ENCODE measurements at places on chromosomes 13 and 19.

GRCh38 chr13:62997038-62997599 lies 1581.5 kb upstream of the PCDH20 start:
- no peak for DNase-seq

- no peak for DNase-seq
Measured at GRCh38 chr13:108984251-108984920, 355.0 kb downstream of the MYO16 start.

DNA sequence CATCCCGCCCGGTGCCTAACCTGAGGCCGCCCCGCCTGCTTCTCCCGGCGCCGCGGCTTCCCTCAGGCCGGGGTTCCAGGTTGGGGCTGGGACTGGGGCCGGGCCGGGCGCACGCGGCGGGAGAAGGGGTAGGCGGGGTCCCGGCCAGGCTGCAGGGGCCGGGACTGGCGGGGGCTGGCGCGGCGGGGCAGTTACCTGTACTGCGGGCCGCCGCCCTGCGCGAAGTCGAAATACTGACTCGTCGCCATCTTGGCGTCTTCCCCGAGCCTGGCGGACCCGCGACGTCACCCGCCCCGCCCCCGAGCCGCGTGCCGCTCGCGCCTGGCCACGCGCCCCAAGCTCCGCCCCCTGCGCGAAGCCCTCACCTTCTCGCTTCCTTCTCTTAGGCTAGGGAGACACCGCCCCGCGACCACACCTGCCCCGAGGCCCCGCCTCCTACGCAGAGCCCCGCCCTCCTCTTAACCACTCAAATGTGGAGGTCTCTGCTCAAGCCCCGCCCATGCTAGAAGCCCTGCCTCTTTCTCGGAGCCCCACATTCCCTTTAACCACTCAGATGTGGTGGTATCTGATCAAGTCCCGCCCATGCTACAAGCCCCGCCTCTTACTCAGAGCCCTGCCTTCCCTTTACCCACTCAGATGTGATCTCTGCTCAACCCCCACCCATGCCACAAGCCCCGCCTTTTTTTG lies at the start of gene ZFR2:
ZFR2 (minus strand) TSS at position 269 of the 687 bp plus-strand sequence; CDS start at position 248, 21 bp downstream.
- DNase-seq, result no peak

DNA sequence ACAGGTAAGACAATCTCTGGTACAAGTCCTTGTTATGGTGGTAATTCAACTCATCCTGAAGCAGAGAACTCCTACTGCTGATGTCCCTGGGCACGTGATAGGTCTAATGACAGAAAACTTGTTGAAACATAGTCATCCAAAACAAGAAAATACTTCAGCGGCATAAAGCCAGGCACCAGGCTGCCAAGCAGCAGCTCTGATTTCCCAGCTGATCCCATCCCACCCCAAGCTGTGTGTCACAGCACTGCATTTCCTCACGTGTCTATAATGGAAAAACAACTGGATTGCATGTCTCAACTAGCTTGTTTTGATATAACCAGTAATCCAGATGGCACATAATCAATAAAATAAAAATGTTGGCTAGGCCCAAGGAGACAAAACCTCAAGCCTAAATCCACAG lies 64.8 kb downstream of the MIPEP start:
- no peak for DNase-seq

DNA sequence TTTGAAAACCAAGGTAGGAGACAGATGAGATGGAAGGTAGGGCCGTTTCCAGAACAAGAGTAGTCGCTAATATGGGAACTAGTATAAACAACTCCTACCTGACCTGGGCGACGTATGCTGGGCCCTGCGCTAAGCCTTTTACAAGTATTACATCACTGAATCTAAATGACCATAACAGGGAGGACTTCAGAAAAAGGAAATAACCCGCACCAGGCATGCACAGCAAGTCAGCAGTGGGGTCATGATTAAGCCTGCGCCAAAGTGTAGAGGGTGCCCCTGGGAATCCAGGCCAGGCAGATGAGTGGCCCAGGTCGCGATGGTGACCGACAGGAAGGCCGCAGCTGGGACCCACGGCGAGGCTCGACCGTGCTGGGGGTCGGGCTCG lies 613 bp downstream of the ATP13A1 start:
- no peak for DNase-seq

- no peak for DNase-seq
Measured at GRCh38 chr13:48852911-48853727, 122.6 kb upstream of the FNDC3A start.

DNA sequence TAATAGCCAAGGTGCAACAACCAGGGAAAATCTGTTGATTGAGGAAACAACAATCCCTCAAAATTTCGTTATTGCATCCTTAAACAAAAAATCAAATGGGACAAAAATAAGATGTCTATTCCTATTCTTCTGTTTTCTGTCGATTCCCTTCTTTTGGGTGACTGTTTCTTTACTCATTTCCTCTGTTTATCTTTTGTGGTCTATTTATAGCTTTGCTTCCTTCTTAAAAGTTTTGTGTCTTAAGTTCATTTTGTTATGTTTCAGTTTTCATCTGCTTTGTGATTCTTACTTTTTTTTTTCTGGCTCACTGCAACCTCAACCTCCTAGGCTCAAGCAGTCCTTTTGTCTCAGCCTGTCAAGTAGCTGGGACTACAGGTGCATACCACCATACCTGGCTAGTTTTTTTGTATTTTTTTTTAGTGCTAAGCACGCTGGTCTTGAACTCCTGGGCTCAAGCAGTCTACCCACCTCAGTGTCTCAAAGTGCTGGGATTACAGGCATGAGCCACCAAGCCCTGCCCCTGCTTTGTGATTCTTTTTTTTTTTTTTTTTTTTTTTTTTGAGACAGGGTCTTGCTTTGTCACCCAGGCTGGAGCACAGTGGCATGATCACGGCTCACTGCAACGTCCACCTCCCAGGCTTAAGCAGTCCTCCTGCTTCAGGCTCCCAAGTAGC lies 10.4 kb downstream of the ZNF146 start:
- DNase-seq, result no peak

DNA sequence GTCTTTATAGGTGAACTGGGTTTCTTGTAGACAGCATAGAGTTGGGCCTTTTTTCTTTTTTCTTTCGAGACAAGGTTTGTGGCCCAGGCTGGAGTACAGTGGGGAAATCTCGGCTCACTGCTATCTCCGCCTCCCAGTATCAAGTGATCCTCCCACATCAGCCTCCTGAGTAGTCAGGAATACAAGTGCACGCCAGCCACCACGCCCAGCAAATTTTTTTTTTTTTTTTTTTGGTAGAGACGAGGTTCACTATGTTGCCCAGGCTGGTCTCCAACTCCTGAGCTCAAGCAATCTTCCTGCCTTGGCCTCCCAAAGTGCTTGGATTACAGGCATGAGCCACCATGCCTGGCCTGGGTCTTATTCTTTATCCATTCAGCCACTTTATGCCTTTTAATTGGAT lies 5.1 kb upstream of the CALM3 start:
- DNase-seq, result no peak

GRCh38 chr13:37023871-37024270 lies 23.3 kb downstream of the EXOSC8 start:
- no peak for DNase-seq

DNA sequence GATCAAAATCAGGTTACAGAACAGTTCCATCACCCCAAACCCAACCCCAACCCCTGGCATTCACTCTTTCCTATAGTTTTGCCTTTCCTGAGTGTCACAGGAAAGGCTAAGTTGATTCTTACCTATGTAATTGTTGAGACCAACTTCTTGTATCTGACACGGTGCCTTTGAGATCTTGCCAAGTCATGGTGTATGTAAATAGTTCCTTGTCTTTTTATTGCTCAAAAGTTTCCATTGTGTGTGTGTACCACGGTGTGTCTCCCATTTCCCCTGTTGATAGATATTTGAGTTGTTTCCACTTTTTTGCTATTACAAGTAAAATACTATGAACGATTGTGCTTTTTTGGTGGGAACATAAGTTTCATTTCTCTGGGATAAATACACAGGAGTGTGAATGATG lies 3.3 kb upstream of the IGFL2 start:
- DNase-seq, result no peak

GRCh38 chr19:51407511-51408131 lies 9.8 kb downstream of the SIGLEC10 start:
- no peak for DNase-seq

DNA sequence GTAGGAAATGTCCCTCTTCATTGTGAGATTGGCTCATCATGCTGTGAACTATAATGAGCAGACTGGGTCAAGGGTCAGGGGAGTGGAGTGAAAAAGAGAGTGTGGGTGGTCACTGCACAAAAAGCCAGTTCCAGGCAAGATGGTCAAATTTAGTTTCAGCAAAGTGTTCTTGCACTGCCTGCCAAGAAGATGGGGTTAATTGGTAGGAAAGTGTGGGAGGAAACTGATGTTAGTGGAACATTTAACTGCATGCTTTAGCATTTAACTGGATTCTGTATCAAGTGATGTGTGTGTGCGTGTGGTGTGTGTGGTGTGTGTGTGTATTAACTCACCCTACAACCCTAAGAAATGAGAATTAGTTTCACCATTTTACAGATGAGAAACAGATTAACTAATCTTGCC lies 131.6 kb downstream of the COG6 start:
- DNase-seq, result no peak

GRCh38 chr19:2201473-2202148 lies 34.5 kb downstream of the PLEKHJ1 start:
- no peak for DNase-seq
